Mesothelial cell of epicardium (in vitro differentiated cells): ENCODE measurements at places on chromosomes 5 and 9.
A peak's percentile ranks its signal among the peaks of the same experiment; 100 is the strongest.

DNA sequence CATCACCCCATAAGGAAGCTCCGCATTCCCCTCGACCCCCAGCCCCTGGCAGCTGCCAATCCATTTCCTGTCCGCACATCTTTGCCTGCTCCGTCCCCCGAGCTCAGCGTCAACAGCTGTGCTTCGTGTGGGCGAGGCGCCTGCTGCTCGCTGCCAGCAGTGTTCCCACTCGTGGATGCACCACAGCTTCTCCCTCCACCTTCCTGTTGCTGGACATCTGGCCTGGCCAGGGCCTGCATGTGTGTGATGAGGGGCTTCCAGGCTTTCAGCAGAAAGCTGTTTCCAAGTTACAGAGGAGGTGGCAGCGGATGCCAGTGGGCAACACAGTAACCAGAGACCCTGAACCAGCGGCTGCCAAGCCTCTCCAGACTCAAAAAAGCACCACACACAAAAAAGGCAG lies 86.0 kb downstream of the PRRT1B start:
- no peak for DNase-seq

DNA sequence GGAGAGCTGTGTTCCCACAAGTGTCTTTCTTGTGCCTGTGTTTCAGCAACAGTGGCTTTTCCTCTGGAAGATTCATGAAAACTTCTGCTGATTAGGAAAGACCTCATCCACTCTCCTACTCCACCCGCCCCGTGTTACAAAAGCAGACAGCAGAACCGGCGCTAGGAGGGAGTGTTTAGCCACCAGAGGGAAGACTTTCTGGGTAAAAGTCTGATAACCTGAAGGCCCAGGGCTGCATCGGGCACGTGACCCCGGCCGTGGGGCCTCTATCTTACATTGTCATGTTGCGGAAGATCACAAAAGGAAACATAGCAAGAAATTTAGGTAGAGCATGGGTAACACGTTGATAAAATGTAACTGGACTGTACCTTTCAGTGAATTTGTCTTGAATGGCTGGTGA lies 32.0 kb upstream of the DMRT2 start:
- no peak for DNase-seq

DNA sequence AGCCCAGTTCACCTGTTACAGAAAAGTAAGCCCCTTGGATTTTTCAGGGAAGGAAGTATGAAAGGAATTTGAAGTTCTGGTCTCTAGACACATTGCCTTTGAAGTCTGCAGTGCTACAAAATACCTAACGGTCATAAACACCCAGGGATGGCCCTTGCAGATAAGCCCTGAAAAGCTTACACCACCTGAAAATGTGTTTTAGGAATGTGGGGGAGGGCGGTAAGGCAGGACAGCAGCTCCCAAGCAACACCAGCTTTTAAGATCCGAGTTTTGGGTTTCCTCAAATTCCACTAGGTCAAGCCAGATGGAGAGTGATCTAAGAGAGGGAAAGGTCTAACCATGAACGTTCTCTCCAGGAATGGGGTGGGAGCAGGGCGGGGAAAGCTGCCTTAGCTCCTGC lies 114.1 kb upstream of the PANK3 start:
- DNase-seq, result no peak

GRCh38 chr9:21506626-21507482 lies 24.7 kb upstream of the IFNE start:
- no peak for DNase-seq

GRCh38 chr9:89179540-89179894 lies 899 bp upstream of the SHC3 start:
- DNase-seq, result no peak

- no peak for DNase-seq
Measured at GRCh38 chr5:157648275-157648990, 3.8 kb downstream of the SOX30 start.

DNA sequence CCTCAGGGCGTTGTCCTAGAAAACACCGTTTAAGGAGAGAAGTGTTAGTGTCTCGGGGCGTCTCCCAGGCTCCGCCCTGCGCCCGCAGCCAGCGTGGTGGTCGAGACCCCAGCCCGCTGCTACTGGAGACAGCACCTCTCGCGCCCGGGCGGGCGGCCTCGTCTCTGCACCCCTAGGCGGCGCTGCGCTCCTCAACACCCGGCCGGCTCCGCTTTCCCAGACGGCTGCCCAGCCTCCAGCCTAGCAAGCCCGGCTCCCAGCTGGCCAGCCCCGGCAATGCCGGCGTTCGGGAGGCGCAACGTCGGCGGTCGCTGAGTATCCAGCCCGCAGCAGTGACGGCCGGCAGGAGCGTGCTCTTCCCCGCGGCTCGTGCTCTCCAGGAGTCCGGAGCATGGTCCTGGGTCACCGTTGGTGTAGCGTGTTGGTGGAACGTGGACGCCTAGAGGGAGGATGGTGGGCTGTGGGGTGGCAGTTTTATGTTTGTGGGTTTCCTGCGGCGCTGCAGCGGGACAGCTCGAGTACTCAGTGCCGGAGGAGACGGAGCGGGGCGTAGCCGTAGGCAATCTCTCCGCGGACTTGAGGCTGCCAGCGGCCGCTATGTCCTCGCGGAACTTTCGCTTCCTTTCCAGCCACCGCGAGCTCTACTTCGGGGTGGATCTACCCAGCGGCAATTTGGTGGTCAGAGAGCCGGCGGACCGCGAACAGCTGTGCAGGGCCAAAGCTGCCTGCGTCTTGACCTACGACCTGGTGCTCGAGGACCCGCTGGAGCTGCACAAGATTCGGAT lies 536 bp downstream of the PCDHAC1 start:
- peak; percentile 87 for DNase-seq

GRCh38 chr5:15837551-15838289 lies 337.7 kb downstream of the FBXL7 start:
- DNase-seq, result no peak

DNA sequence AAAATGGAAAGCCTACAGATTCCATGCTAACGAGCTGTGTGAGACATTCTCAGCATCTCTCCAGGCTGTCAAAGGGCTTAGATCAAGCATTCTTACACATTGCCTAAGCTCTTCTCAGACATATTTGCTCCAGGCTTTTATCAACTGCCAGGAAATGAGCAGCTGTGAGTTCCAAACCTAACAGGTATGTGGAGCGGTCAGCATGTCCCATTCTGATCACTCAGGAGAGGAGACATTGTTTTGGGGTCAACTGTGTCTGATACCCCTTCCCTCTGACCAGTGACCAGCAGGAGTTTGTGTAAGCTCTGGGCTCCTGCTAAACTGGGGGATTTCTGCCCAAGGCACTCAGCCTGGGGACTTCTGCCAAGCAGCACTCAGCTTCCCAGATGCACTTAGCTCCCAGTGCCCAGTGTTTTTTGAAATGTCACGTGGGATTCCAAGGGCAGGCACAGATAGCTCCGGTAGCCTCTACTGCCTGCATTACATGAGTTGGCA lies 229.1 kb downstream of the SEC61B start:
- no peak for DNase-seq

GRCh38 chr9:128026255-128026772 lies 40.8 kb downstream of the NAIF1 start:
- no peak for DNase-seq

- DNase-seq, result no peak
Measured at GRCh38 chr5:116404016-116404415, 170.6 kb downstream of the SEMA6A start.

DNA sequence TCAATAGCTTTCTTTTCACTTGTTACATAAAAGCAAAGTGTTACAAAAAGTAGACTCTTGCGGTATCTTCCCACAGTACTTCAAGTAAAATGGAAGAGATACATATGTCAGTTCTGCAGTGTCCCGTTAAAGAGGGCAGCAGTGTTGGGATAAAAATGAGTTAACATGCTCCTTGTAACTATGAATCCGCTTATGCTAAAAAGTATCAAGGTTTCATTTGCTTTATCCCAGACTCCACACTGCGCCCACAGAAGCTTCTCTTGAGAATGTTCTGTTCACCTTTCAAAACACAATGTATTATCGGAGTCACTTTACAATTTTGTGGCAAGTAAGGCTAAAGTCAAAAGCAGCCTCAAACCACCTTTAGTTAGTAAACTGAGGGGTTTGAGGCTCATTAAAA lies 790 bp downstream of the PTAR1 start:
- no peak for DNase-seq

GRCh38 chr5:154332451-154332850 lies 113.3 kb upstream of the SAP30L start:
- DNase-seq, result no peak

- DNase-seq, result no peak
Measured at GRCh38 chr9:74333384-74334032, 163.6 kb upstream of the RORB start.

DNA sequence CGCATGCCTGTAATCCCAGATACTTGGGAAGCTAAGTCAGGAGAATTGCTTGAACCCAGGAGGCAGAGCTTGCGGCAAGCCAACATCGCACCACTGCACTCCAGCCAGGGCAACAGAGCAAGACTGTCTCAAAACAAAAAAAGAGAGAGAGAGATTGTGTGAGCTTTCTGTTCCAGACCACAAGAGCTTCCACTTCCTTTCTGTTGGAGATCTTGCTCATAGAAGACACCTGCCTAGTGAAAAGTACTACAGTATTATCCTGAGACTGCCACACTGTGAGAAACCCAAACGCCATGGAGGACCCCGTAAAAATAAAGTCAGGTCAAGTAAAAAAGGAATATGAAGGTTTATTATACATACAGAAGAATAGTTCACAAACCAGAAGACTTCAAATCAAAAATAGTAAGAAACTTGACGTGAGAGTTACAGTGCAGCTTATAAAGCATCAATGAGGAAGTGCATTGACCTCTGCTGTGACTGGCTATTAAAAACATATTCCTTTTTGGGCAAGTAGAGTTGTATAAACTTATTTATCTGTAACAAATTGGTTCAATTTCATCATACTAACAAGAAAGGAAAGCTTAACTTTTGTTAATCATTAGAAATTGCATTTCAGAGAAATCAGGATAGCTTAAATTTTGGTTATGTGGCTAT lies 4.3 kb upstream of the EMB start:
- no peak for DNase-seq

- no peak for DNase-seq
Measured at GRCh38 chr5:100270023-100270771, 265.0 kb upstream of the FAM174A start.

DNA sequence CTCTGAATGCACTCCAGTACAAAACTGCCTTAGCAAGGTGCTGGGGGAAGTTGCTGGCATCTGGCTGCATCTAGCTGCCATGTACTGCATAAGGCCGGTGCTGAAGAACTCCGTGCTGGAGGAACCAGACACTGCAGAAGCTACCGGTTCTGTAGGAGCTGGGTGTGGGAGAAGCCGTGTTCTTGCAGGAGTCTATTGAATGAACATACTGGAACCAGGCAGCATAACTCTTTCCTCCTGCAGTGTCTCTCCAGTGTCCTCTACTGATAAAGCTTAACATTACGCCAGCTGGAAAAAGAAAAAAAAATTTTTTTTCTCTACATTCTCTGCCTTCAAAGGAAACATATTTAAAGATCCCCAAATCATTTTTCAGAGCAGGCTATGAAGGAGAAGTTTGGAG lies 38.5 kb downstream of the VPS13A start:
- no peak for DNase-seq

GRCh38 chr5:154783774-154784460 lies 28.7 kb downstream of the LARP1 start:
- DNase-seq, result no peak

- peak; percentile 83 for DNase-seq
Measured at GRCh38 chr5:11904265-11904906, at the start of gene CTNND2. TSS of gene CTNND2 (minus strand) at chr5:11904446. CDS start at chr5:11903853, 593 bp downstream.

GRCh38 chr9:70403166-70403565 lies 11.3 kb downstream of the KLF9 start:
- no peak for DNase-seq

DNA sequence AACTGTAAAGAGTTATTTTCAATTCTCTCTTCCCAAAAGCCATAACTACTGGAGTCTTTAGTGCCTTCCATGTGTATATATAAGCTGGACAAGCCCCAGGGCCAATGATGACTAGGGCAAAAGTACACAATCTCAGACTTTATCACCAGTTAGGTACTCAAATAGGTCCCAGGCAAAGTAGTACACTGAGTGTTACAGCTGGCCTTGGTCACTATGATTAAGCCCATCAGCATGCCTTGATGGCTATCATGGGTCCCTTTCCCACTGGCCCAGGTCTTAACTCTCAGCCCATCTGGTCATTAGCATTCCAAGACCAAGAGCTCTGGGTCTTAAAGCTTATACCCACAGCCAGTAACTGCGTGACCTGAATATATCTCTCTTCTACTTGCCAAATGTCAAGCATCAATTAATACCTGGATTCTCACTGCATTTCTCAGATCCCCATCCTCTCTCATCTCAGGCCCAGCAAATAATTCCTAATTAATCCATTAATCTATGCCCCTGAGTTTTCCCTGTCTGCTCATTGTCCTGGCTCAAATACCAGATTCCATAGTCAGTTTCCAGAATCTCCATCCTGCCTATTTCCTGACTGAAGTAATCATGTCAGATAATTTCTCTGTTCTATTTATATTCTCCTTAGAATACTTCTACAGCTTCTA lies 62.3 kb downstream of the NR6A1 start:
- no peak for DNase-seq

- DNase-seq, result no peak
Measured at GRCh38 chr5:68222310-68222709, 6.8 kb downstream of the PIK3R1 start.

DNA sequence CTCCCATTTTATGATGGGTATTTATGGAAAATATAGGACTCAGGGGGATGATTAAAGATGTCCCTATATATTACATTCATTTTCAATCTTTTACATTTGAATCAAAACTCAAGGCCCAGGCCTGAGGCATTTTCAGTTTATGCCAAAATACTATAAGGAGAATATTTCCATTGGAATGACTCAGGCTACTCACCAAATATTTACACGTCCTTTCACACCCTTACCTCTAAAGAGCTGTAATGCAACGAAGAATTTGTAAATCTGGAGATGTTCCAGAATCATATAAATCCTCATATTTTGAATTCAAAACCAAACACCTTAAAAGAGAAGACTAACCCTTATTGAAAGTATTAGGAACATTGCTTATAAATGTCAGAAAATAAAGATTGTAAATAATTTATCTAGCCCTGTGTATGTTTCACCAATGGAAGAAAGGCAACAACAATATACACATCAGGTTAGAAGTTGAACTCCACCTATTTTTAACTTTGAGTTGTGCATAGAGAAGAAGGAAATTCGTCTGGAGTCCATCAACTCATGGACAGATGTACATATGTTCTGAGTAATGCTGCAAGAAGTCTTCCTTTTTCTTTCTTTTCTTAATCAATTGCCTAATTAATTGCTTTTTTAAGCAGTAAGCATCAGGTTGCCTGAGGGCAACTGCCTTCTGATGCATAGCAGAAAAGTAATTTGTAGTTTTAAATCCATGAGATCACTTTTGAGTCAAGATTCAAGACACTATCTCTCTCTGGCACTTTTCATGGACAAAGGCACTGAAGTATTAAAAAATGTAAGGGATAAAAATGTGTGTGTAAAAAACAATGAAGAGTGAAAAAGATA lies 579.3 kb upstream of the RGMB start:
- DNase-seq, result no peak

GRCh38 chr9:27679338-27679737 lies 106.1 kb upstream of the C9orf72 start:
- DNase-seq, result no peak
